ENCODE measurements at places on chromosomes 1 and 21.

GRCh38 chr1:227234998-227235405 lies 83.3 kb downstream of the CDC42BPA start:
- no peak for DNase-seq

DNA sequence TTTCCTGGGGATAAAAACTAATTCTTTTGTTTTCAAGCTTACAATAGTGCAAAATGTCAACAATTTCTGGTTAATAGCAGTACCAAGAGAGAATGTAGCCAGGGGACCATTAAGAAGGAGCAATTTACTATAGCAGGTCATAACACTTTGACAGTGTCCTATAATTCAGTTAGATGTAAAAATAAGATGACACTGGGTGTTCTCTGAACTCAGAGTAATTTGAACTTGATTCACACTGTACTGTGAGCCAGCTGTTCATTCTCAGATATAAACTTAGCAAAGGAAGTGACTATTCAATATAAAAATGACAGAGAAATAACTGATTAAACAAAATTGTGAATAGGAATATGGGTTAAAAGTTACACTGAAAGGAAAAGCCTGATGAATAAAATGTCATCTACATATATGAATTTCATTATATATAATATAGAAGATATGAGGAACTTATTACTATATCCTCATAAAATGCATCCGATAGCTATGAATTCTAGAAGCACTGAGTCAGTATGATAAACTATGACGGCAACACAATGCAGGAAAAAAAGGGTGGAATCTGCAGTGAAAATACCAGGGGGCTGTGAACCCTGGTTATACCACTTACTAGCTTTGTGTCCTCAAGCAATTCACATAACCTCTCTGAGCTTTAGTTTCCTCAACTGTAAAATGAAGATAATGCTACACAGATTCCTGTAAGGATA lies 135.9 kb downstream of the ACBD6 start:
- no peak for DNase-seq

- no peak for DNase-seq
Observed at GRCh38 chr1:180181048-180181447, 26.4 kb downstream of the QSOX1 start.

GRCh38 chr1:53468374-53468773 lies 9.2 kb downstream of the DMRTB1 start:
- DNase-seq = no peak

GRCh38 chr1:219676012-219676765 lies 63.3 kb upstream of the ZC3H11B start:
- no peak for DNase-seq

DNA sequence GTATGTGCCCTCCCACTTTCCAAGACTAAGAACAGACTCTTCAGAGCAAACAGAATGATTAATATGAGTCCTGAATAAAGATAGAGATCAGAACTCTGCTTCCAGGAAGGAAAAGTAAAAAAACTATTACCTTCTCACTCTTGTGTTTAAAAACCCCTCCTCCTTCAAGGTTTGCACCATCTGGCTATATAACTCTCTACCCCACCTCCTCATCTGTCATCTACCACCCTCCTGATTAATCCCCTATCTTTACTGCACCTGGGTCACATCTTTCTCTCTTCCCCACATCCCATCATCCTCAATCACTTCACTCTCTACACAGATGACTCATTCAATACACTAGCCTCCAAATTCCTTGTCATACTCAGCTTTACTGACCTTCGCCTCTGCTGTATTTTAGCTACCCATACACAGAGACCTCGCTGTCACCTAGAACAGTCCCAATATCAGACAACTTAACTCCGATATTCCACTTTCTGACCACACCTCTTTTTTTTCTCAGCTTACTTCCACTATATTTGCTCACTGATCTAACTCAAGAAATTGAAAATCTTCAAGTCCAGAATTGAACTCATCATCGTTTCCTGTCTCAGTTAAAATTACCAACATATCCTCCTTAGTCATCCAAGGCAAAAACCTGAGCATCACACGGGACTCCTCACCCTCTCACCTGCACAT lies 3.7 kb downstream of the SCMH1 start:
- no peak for DNase-seq

DNA sequence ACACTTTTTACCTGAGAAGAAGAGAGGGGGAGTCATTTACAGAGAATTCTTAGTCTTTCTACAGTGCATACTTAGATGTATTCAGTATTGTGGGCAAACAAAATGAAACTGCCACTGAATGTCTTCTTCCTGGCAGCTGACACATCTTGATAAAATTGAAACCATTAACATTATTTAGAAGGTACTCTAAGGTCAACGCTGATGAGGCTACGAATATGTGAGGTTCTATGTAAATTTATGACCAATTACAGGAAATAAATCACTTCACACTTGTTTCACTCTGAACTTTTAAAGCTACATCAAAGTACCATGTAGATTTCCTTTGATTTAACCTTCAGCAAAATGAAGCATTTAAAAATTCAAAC lies 51.3 kb upstream of the GFI1 start:
- no peak for DNase-seq

- DNase-seq = no peak
Observed at GRCh38 chr21:46394595-46395104, 64.0 kb upstream of the DIP2A start.

Data from nucleus accumbens (tissue), 56 donors.